Stimulated activated CD4-positive, alpha-beta T cell treated with anti-CD3 and anti-CD28 coated beads, Interleukin-15, amount 100 ng/mL, for 1 hour (primary cell): ENCODE measurements at places on chromosomes 7 and 10.

- DNase-seq: no peak
These were observed 40.1 kb downstream of the POLR3A start for GRCh38 chr10:77989081-77989724.

GRCh38 chr7:155829796-155830470, 17.7 kb upstream of the SHH start:
- DNase-seq: no peak

GRCh38 chr7:112267944-112268691, 61.6 kb downstream of the ZNF277 start:
- no peak for DNase-seq

DNA sequence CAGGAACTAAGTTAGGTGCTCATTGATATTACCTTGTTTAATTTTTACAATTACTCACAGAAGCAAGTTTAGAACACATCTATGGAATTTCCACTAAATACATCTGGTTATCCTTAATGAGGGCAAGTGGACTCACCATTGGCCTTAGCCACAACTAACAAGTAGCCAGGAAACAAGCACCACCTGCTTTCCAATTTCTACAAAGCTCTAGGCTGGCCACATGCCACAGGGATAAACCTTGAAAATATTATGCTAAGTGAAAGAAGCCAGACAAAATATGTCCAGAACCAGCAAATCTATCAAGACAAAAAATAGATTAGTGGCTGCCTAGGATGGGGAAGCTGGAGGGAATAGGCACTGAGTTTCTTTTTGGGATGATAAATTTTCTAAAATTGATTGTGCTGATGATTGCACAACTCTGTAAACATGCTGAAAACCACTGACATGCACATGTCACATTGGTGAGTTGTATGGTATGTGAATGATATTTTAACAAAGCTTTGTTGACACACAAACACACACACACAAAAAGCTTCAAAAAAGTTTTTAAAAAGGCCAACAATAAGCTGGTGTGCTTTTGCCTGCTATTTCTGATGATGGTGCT, 179.4 kb downstream of the CPEB3 start:
- DNase-seq: no peak

- no peak for DNase-seq
These were observed 229.0 kb downstream of the BICC1 start for GRCh38 chr10:58741673-58742072.

- DNase-seq: no peak
These were observed 174.4 kb upstream of the PLXNA4 start for GRCh38 chr7:132750530-132751217.

- no peak for DNase-seq
These were observed 4.4 kb upstream of the SEMA3C start for GRCh38 chr7:80923211-80923612.

- DNase-seq: no peak
These were observed 25.9 kb downstream of the LMOD2 start for GRCh38 chr7:123681561-123681960.

DNA sequence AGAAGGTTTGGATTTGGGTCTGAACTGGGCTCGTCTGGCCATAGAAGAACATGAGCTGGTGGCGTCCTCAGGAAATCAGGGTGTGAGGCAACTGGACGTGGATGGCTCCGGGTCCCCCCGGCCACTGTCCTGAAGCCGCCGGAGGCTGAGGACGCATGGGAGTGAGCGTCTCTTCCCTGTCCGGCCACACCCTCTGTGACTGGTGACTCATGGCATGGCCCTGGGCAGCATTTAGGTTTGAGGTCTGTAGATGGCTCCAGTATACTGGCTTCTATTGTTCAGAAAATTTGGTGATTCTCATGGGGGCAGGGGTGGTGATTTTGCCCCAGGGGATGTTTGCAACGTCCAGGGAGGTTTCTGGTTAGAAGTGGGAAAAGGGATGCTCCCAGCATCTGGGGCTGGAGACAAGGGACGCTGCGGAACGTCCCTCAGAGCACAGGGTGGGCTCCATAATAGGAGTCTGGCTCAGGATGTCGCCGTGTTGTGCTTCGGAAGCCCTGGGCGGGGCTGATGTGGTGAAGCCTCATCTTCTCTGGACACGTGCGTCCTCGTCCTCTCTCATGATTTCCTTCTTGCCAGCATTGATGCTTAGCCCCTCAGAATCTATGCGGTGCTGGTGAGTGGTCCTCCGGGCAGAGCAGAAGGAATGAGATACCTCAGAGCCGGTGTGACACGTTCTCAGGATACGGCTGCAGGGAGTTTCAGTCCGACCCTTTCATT, 49.9 kb downstream of the PITRM1 start:
- no peak for DNase-seq

DNA sequence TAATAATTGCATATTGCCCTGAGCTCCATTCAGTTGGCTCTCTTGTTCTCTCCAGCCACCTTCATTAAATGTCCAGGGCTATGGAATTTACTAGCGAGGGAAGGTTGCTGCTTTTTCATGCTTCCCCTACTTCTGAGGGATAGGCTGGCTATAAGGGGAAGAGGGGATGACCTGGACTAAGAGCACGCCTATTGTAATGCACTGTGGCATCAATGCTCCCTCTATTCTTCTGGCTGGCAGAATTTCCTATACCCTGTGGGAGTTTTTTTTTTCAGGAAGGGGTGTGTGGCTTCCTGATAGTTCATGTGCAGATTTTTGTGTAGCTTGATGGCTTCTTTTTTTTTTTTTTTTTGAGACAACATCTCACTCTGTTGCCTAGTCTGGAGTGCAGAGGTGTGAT, 155.8 kb downstream of the SND1 start:
- DNase-seq: no peak

DNA sequence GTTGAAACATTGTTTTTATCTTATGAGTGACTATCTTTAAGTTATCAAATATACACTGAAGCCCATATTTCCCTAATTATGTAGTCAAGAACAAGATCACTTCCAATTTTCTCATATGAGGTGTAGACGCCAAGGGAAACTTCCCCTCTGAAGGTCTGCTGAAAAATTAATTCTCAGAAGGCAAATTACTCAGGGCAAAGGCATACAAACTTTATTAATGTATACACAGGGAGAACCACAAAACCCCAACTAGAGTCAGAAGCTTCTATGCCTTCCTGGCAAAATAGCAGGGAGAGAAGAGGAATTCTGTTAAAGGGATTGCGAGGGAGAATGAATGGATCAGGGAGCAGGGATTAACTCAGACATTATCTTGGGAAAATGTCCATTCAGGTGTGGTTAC, 83.4 kb downstream of the DOCK4 start:
- no peak for DNase-seq

DNA sequence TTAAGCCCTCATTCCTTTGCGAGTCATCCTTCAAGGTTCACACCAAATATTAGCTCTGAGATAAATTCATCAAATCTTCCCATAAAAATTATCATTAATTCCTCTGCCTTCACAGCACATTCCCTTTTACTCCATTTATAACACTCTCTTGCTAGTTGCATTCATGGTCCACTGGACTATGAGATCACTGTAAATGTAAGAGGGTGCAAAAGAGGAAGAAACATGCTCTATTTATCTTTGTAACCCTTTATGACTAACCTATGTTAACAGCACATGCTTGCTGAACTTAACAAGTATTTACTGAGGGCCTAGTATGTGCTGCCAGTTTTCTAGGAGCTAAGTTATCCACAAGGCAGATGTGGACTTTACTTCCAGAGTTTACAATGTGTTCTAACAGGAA, 86.7 kb upstream of the TMEM168 start:
- no peak for DNase-seq

GRCh38 chr7:16794986-16795385, 9.8 kb downstream of the AGR2 start:
- DNase-seq: no peak

DNA sequence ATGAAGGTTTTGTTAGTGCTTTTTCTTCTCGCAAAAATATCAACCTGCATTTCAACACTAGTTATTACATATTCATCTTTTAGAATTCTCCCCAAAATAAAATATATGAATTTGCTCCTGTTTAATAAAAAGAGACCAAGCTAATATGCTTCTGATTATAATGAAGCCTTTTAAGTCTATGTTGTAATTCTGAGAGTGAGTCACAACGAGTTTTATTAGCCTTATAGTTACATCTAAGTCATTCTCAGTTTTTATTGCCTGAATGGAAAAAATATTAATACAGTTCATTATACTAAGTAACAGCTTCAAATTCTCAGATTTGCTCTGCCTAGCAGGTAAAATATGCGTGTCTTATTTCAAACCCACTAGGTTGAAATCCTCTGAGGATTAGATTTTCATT, 152.4 kb upstream of the CELF2 start:
- DNase-seq: no peak

DNA sequence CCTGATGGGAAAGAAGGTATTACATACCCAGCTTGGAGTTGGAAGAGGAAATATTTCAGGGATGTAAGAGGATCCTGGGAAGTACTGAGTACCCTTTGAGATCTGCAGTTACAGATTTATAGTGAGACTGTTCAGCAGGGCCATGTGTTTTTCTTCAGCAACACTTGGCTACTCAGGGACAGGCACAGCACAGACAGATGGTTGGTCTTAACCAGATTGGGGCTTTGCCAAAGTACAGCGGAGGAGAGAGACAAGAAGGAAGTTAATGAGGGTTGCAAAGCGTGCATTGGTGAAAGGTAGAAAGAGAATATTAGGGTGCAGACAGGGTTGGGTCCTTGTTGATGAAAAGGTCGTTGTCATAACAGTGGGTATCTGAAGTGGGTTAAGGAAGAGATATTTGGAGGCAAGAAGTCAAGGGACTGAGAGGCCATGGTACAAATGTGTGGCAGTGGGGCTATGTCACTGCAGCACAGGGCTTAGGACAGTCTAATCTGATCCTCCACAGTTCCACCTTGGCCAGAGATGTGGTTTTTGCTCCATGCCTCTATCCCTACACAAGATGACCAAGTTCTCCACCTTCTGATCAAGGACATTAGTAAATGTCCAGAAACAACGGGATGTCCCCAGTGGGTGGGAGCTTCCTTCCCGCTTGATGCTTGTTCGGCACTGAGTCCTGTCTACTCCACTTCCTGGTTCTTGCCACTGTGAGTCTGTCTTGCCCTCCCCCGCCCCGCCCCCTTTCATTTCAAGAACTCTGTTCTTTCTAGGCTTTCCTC, 18.9 kb upstream of the DNAJC1 start:
- DNase-seq: peak; percentile 16

DNA sequence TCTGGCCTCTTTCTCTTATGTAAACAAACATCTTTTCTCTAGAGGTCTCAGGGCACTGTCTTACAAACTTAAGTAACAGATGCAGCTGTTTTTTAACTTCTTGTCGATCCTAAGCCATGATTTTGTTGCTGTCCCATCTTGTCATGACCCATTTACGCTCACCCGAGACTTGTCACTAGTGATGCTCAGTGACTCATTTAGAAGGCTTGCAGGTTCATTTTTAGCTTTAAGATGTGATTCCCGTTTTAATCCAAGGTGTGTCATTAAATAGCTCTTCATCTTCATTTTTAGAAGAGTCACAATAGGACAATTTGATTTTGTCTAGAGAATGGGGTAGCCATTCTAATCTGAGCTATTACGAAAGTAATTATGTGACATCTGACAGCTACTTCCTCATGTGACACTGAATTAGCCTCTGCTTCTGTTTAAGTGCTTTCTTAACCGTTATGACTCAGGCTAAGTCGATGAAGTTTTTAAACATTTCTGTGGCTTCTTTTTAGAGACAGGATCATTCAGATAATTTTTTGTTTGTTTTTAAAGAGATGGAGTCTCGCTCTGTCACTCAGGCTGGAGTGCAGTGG, 42.7 kb downstream of the SPDYE5 start:
- DNase-seq: no peak

DNA sequence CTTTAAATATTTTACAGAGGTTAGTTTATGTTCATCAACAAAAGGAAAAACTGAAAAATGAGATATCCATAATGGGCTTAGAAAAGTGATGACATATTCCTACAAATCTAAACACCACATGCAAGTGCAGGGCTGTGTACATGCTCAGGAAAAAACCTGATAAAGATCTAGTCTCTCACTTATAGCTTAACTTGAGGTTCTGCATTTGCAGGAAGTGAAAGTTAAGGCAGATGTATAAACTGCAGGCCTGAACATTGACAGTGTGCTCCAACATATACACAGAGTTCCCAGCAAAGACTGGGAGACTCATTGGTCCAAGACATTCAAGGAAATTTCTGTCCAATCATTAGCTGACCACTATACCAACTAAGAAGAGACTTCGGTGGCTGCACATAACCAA, 63.8 kb upstream of the RET start:
- DNase-seq: no peak

DNA sequence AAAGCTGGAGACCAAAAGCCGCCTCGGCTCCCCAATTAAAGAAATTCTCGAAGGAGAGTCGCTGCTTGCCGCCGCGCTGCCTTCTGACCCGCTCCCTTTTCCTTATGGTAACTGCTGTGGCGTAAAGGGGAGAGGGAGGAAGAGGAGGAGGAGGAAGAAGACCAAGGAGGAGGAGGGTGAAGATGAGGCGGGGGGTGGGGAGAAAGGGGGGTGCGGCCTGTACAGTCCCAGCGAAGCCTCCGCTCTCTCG, 388 bp downstream of the CNOT4 start:
- DNase-seq: no peak

DNA sequence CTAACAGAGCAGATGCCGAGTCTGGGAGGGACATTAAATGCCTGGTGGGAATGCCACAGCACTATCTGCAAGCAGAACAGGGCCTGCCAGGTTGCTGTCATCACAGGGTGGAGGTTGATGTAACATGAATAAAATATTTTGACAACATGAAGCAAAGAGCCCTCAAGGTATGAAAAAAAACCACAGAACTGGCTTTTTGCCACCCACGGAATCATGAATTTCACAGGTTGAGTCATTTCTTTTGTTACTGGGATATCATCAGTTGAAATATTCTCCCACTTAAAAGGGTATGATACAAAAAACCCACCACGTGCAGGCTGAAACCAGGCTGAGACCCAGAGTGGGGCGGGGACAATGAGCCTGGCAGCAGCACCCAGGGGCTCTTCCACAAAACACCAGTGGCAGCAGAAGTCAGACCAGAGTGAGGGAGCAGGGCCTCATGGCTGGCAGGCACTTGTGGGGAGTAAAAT, 220.1 kb downstream of the TNS3 start:
- DNase-seq: no peak

DNA sequence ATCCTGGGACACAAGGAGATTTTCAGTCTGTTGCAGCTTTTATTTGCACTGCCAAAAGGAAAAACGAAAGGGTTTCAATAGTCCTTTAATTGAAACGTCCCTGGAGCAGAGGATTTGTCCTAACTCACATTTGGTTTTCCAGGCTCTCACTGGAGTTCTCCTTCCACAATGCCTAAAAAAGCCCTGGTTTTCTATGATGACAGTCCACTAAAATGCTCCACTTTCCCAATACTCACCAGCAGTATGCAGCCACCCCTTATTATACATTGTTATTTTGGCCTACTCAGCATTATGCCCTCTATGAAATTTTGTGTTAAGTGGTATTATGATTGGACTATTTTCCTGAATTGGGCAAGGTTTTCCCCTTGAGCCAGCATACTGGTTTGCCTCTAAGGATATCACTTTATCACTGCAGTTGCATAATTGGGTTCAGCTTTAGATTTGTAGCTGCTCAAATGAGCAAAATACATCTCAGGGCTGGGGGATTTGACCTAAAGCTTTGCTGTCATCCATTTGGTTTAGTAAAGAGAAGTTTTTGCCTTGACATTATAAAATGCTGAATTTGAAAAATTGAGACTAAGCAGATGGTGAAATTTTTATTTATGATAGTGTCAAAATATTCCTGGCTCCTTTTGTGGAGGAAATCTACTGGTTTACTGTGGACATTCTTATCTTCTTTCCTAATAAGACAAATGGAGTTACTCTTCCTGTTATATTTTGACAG, 239.2 kb downstream of the RNLS start:
- DNase-seq: no peak
